ENCODE measurements at places on chromosomes 11 and 22.

DNA sequence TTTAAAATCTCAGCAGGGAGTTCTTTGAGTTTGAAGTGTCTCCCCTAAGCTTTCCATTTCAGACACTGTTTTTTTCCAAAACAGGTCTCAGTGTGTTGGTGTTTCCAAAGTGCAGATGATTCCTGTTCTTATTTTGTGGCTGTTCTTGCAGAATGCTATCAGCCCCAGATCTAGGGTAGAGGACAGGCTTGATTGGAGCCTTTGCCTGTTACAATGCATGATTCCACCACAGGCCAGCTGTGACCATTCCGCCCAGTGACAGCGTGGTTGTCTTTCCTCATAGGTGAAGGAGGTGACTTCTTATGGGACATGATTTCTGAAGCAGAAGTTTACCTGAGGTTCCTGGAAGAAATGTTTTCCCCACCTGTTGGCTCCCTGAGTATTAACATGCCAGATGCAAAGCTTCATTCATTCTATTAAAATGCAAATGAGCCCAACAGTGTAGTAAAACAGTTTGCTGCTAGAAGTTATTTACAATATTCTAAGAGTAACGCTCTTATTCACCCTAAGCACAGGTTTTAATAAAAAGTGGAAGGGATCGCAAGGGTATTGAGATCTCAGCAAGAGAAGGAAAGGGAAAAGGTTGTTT lies 36.9 kb upstream of the BIRC3 start:
- no peak for DNase-seq

- no peak for DNase-seq
Observed at GRCh38 chr22:36366291-36366708, 21.5 kb downstream of the MYH9 start.

GRCh38 chr11:113697756-113698407 lies 8.2 kb downstream of the TMPRSS5 start:
- no peak for DNase-seq

DNA sequence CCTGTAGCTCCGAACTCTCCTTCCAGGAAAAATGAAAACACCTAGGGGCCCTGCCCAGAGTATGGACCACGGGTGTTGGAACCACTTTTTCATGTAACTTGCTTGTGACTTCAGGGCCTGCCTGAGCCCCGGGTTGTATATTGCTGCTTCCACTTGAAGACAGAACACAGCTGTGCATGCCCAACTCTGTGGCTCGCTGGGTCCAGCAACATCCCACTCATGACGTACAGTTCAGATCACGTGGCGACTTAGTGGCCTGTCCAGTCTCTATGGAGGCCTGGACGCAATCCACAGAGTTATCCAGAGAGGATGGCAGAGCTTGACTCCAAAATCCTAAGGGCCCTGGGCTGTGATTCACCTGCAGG lies 6.8 kb downstream of the C11orf21 start:
- DNase-seq, result no peak

- peak; percentile 42 for DNase-seq
Observed at GRCh38 chr11:6604081-6604626, 580 bp downstream of the ILK start.

DNA sequence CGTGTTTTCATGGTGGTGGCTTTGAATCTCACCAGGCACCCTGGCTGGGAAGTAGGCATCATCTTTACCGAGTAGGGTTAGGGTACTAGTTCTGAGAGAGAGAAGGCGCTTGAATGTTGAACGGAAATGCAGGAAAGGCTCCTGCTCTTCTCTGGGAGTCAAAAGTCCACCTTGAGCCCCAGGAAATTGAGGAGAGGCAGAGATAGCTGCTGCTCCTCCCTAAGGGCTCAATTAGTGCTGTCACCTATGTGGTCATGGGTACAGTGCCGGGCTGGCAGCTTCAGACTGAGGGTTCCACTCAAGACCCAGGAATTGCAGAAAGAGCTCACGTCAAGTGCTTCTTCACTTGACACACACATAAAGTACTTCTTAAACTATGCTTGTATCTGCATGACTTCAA lies 1.7 kb downstream of the CCDC157 start:
- DNase-seq, result no peak

- no peak for DNase-seq
Observed at GRCh38 chr11:12811861-12812260, 137.6 kb downstream of the TEAD1 start.
